Activated CD4-positive, alpha-beta memory T cell treated with anti-CD3 and anti-CD28 coated beads, Interleukin-2, amount 10 ng/mL, durations not matched to agents 7 days and 5 days (primary cell): ENCODE measurements at places on chromosomes 7 and 10. TPM values are rescaled to one million over a fixed set of nuclear protein-coding genes. Genes with fewer than 3 reads are reported as not detected.

GRCh38 chr10:70490142-70490541, 11.6 kb downstream of the PALD1 start:
- DNase-seq = no peak

DNA sequence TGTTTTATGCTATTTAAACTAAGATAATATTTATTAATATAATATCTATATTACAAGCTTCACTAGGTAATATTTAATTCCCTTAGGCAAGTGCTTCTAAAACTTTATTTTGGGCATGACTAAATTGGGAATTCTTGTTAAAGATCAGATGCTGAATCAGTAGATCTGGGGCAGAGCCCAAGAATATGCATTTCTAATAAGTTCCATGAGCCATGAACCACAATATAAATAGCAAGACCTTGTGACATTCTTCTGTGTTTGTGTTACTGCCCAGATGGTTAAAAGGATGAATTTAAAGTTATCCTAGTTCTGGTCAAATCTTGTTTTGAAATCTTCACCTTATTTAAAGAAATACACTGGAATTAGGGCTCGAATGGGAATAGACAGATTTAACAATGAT, 258.4 kb upstream of the CACNA2D1 start:
- no peak for DNase-seq

DNA sequence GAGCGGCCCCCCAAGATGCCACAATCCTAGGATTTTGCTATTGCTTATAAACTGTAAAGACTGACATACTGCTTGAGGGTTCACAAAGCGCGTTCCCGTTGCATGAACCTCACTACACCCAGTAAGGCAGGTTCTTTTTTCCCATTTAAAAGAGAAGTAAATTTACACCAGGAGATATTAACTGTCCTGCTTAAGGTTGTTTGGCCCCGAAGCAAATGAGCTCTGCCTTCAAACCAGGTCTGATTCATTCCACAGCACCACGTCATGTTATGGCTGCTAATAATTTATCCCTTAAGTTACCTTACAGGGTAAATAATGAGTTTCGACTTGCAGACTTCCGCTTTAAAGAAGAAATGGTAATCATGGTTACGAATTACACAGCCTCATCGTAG, 559 bp upstream of the FKBP14 start:
- no peak for DNase-seq

DNA sequence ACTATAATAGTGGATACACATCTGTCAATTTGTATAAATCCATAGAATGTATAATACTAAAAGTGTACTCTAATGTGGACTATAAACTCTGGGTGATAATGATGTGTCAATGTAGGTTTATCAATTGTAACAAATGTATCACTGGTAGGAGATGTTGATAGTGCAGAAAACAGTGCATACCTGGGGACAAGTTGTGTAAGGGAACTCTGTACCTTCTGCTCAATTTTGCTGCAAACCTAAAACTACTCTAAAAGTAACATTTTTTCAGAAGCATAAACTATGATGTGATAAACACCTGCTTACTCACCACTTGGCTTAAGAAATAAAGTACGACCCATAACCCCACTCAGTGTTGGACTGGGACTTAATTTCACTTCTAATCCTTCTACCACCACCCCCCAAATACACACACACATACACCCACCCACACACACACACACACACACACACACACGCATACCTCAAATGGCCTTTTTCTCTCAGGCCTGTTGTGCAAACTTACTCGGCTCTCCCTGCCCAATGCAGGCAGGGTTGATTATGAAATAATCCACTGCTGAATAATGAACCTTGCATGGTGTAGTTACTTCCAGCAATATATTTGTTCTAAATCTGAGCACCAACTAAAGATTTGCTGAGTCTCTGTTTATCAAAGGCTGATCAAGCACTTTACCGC, 154.1 kb upstream of the KMT2E start:
- no peak for DNase-seq

DNA sequence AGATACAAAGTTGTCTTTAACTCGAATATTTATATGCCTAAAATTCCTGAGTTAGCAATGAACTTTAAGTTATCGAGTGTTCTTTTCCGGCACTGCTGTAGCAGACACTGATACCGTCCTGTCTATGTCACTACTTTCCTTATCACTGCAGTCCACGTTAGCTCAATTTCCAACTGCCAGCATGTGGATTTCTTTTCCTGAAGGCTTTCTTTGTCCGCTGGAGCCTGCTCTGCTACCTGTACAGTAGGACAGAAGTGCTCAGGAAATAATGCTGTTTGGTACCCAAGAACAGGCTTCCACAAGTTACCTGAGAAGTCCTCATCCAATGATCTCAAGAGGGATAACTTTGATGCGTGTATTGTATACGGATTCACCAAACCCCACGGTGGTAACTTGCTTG, 329.4 kb downstream of the NXPH1 start:
- no peak for DNase-seq

- DNase-seq = no peak
These were observed 9.5 kb upstream of the IDI2 start for GRCh38 chr10:1035201-1035600.

DNA sequence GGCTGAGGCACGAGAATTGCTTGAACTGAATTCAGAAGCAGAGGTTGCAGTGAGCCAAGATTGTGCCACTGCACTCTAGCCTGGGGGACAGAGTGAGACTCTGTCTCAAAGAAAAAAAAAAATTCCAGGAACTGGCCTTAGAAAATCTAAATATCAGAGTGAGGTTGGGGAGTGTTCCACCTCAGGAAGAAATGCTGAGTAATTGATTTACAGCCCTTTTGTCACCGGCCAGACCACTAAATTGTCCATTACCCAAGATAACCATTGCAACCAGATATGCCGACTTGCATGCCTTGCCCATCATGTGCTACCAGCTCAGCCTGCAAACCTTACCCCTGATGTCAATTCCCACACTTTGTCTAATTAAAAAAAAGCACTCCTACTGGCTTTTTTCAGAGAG, 42.4 kb downstream of the CRCP start:
- no peak for DNase-seq

- no peak for DNase-seq
These were observed 1.5 kb upstream of the AUTS2 start for GRCh38 chr7:69596723-69597277.

GRCh38 chr7:28842769-28843295, 115.3 kb downstream of the TRIL start:
- no peak for DNase-seq

DNA sequence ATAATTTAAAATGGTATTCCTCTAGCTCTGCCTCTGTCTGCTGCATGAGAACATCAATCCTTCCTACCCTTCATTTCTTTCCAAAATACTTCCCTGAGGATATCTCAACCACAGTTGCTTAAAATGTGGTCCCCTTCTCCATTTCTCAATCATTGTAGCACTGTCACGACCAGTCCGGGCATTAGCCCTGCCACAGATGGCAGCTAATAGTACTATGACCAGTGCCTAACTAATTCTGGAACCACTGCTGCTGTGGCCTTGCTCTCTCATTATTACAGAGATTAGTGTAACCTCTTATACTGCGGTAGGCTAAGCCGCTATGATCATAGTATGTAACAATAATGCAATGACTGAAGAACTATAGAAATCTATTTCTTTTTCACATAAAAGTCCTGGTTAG, 66.0 kb downstream of the REEP3 start:
- DNase-seq = no peak

- no peak for DNase-seq
These were observed 692.6 kb downstream of the SUGCT start for GRCh38 chr7:40827222-40828085.

- no peak for DNase-seq
These were observed 43.2 kb downstream of the HDAC9 start for GRCh38 chr7:18538554-18539250.

- no peak for DNase-seq
These were observed 158.0 kb downstream of the KCND2 start for GRCh38 chr7:120431016-120431415.

- DNase-seq = no peak
These were observed 750.7 kb upstream of the KCND2 start for GRCh38 chr7:119522263-119522662.

- DNase-seq = no peak
These were observed 3.9 kb downstream of the C10orf62 start for GRCh38 chr10:97593421-97593820.

- DNase-seq = no peak
These were observed 170.1 kb downstream of the EBF3 start for GRCh38 chr10:129793996-129794395.

- DNase-seq = no peak
These were observed 15.4 kb downstream of the TMEM273 start for GRCh38 chr10:49172777-49173132.

DNA sequence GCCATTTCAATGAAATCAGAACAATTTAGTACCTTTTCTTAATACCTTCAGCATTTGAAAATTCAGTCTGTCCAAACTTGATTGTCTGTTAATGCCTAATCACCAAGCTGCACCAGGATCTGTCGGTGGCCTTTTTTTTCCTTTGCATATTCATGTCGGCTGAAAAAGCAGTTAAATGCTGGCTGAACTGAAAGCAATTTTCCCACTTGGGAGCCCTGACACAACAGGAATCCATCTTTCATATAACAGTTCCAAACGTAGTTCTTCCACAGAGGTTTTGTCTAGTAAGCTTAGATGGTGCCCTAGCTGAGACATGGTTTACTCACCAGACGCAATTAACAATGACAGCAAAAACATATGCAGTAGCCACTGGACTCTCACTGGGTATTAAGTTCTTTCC, 83.6 kb upstream of the CHCHD3 start:
- DNase-seq = no peak

DNA sequence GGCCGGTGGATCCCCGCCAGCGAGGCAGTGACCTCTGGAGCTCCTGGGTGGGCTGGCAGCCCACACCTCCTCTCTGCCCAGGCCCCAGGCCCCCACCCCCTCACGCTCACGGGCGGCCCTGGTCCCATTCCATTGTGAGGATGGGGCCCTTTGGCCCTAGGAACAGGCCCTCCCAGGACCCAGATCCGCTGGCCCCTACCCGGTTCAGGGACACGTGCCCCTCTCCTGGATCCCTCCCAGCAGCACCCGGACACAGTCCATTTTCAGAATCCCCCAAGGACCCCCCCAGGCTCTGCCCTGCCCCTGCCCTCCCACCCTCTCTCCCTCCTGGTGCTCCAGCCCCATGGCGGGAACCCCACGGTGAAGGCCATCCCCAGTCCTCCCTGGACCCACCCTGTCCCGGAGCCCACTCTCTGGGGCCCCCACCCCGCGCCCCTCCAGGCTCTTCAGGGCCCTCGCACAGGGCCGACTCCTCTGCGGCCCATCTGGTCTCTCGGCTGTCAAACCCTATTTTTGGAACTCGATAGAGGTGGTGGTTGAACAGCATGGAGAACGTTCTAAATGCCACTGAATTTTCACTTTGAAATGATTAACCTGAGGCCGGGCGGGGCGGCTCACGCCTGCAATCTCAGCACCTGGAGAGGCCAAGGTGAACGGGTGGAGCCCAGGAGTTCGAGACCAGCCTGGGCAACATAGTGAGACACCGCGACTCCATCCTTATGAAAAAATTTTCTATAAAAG, 8.1 kb downstream of the ADAP1 start:
- DNase-seq = no peak

- no peak for DNase-seq
These were observed 12.4 kb upstream of the TNKS2 start for GRCh38 chr10:91785830-91786229.

- no peak for DNase-seq
These were observed 51.8 kb upstream of the SLC35G1 start for GRCh38 chr10:93841961-93842360.

DNA sequence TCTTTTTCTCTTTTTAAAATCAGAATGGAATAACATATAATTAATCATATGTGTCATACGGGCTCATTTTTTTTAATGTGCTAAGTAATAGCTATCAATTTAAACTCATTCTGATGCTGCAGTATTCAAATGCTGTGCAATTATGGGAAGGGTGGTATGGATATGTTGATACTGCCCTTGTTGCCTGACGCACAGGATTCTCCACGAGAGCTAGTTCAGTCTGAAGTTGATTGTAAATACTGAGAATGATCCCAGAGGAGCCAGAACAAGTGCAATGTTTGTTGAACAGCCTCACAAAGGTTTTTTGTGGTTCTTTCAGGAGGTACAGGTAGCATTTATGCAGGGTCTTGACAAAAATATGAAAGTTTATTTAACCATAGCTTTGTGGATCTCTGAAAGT, 13.4 kb downstream of the NPY start:
- DNase-seq = no peak

DNA sequence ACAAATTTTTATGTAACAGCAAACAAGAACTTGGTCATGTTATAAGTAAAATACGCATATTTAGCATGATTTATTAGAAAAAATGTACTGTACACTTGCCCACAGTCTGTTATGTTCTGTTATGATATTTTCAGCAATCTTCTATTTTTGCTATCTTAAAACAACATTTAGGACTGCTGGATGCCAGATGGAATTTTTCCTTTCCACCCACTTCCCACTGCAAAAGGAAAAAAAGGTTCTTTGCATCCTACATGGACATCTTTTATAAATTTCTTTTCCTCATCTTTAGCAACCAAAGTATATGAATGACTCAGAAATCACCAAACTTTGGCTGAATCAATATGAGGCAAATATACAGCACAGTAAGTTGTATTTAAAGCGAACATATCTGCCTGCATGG, 146.0 kb downstream of the RAPGEF5 start:
- DNase-seq = no peak

GRCh38 chr7:72003236-72003635, 408.9 kb downstream of the CALN1 start:
- DNase-seq = no peak

GRCh38 chr10:70132098-70133029, at the start of gene AIFM2:
TSS of gene AIFM2 (minus strand) at chr10:70132825. CDS start at chr10:70124084, 8,741 bp downstream.
- peak; percentile 37 for DNase-seq

- no peak for DNase-seq
These were observed 174.0 kb downstream of the NPSR1 start for GRCh38 chr7:34832020-34832419.

- no peak for DNase-seq
These were observed 56.6 kb downstream of the VOPP1 start for GRCh38 chr7:55515569-55516279.

GRCh38 chr10:96586419-96587263, at the start of gene TM9SF3:
TSS of gene TM9SF3 (minus strand) at chr10:96587012. CDS start at chr10:96586835, 177 bp downstream.
- DNase-seq = peak; percentile 93

DNA sequence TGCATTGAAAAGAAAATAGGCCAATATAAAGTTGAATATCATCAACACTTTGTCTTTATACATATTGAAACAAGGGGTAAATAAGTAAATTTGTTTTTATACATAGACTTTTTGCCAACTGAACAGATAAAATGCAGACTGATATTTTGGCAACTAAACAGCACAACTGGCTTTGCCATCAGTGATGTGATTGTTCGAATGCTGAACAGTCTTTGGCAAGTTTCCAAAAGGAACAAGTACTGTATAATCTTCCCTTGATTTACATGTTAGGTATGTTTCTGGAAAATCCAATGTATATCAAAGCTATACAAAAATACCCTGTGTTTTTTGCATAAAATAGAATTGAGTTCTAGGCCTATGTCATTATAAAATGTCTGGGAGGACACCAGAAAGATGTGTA, 18.2 kb upstream of the ANKRD1 start:
- no peak for DNase-seq

- no peak for DNase-seq
These were observed 43.6 kb downstream of the SYPL1 start for GRCh38 chr7:106068538-106068961.

Gene WEE2
- not detected for total RNA-seq

Gene VSTM4
- 0.10 TPM for total RNA-seq

Gene SPDYE11
- not detected for total RNA-seq

Gene SFMBT2
- total RNA-seq = 27.0 TPM

Gene A1CF
- not detected for total RNA-seq

Gene NCF1
- total RNA-seq = 1.5 TPM

Gene HOXA9
- not detected for total RNA-seq

Gene TACC2
- not detected for total RNA-seq

Gene CDHR3
- 1.2 TPM for total RNA-seq

Gene SMIM30
- total RNA-seq = 24.8 TPM

Gene VWDE
- 5.2 TPM for total RNA-seq

Gene SH2D4B
- 0.15 TPM for total RNA-seq

Gene ABCB1
- 9.8 TPM for total RNA-seq

Gene HKDC1
- total RNA-seq = 4.2 TPM
